ENCODE measurements at places on chromosomes 5 and 9.

- no peak for DNase-seq
Observed at GRCh38 chr9:110021891-110022290, 186.1 kb downstream of the C9orf152 start.

- no peak for DNase-seq
Observed at GRCh38 chr9:71754151-71754550, 14.2 kb downstream of the CEMIP2 start.

DNA sequence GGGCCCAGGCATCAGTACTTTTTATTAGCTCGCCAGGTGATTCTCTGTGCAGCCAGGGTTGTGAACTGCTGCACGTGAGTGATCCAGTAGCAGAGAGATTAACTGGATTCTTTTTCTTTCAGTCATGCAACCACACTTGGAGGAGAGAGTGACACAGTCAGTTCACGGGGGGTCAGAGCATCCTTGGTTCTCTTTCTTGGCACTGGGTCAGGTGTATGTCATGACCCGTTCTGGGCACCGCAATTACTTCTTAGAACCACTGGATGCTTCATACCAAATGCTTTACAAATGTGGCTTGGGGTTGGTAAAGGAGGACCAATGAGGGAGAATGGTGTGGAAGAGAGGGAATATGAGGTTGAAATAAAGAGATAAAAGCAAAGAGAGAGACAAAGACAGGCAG is 368.7 kb downstream of the MLLT3 start:
- no peak for DNase-seq

DNA sequence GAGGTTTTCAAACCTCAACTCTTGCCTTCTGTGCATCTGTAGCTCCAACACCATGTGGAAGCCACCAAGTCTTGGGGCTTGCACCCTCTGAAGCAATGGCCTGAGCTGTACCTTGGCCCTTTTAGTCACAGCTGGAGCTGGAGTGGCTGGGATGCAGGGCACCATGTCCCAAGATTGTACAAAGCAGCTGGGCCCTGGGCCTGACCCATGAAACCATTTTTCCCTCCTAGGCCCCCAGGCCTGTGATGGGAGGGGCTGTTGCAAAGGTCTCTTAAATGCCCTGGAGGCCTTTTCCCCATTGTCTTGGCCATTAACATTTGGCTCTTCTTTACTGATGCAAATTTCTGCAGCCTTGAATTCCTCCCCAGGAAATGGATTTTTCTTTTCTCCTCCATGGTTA is 11.8 kb upstream of the ENTREP1 start:
- DNase-seq: no peak

DNA sequence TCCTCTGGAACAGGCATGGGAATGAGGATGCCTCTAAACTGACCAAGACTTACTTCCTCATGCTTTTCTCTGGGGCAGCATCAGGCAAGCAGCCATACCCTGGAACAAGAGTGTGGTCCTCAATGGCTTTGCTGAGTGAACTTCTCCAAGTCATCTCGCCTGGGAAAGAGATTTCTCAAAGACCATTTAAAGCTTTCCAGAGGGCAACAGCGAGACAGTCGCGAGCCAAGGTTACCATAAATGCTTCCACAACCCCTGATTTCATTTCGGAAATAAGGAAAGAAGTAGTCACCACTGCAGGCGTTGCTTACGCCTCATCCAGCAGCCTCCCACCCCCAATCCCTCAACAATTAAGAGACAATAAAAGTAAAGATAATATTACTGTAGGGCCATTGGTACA is 1.1 kb upstream of the SNCAIP start:
- DNase-seq: no peak

GRCh38 chr5:31702712-31703111 is 63.8 kb downstream of the PDZD2 start:
- no peak for DNase-seq

DNA sequence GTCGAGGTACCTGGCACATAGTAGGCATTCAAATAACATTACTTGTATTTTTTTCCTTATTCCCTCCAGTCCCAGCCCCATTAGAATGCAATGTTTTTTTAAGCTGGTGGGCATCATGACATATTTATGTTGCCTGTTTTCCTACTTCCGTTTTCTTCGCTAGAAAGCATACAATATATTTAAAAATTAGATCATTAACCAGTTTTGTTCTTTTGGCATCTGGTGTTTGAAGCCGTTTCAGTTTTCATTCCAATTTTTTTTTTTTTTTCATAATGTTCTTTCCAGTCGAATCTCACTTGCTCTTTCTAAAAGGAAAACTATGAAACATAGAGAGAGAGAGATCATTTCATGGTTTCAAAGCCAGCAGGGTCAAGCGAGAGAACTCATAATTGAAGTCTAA is 228.3 kb upstream of the C9orf72 start:
- no peak for DNase-seq

GRCh38 chr5:97095318-97095732 is 47.1 kb downstream of the LIX1 start:
- no peak for DNase-seq

DNA sequence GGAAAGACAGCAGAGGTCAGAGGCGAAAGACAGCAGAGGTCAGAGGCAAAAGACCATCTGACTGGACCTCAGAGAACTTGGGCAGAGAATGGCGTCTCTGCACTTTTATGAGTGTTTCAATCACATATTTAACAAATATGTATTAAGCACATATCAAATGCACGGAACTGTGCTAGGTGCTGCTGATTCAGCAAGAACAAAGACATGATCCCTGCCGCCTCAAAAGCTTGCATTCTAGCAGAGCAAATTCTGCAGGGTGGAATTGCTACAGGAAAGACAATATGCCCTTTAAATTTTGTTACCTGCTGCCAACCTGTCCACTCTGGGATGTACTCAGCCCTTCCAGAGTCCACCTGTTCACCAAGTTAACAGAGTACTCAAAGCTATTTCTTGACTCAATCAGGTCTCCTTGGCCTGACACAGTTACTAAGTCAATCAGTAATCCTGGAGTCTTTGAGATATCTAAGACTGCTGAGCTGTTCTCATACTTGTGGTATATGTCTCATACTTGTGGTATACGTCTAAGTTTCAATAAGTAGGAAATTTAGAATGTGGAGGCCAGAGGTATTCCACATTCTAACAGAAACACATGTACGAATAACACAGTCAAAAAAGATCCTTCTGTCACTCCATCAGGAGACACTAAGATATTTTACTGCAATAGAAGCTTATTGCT is 131.8 kb downstream of the GNAQ start:
- DNase-seq: no peak

DNA sequence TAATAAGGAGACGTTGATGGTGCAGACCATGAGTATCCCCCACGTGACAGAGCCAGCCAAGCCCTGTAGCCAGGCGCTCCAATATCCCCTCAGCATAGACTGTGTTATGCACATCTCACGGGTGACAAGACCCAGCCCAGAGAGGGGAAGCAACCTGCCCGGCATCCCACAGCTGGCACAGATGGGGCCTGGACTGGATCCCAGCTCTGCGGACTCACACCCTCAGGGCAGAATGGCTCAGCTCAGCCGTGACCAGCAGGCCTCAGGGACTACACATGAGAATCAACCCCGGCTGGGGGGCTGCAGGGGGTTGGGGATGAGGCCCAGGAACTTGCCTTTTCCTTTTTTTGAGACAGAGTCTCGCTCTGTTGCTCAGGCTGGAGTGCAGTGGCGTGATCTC is 11.7 kb downstream of the FIBCD1 start:
- no peak for DNase-seq

- no peak for DNase-seq
Observed at GRCh38 chr9:75812141-75812540, 78.3 kb upstream of the PCSK5 start.

GRCh38 chr5:158023266-158023665 is 164.3 kb upstream of the CLINT1 start:
- DNase-seq: no peak

DNA sequence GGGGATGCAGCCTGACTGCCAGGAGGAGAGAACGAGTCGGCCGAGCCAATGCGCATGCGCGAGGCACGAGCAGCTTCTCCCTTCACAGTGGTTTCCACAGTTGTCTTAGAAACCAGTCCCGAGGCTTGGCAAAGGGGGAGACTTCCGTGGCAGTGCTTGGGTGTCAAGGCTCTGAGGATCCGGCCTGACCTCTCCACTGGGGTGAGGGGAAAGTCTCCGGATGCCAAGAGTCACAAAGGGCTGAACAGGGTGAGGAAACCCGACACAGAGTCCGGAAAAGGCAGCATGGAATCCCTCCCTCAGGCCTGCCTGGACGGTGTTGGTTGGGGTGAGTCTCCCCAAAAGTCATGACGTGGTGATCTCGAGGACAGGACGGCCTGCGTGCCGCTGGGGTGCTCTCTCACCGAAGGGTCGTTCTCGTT is 475.5 kb downstream of the SPATA31A7 start:
- DNase-seq: no peak

- DNase-seq: no peak
Observed at GRCh38 chr5:36723912-36724311, 117.5 kb downstream of the SLC1A3 start.

DNA sequence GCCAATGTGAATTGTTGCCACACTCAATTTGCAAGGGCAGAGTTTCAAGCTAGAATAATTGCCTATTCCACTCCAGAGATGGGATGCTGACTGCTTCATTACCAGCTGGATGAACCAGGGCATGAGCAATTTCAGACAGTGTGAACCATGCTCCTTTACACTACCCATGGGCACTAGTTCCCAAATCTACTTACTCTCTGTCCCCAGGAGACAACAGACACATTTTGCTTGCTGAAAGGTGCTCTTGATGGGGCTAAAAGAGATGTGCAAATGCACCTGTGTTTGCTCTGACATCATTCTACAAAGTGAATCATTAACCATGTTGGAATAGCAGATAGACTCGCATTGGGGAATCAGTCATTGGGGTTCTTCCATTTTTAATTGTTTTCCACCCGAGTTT is 522.3 kb upstream of the NUDT12 start:
- DNase-seq: no peak

GRCh38 chr9:128632066-128632465 is 24.6 kb downstream of the DYNC2I2 start:
- no peak for DNase-seq

DNA sequence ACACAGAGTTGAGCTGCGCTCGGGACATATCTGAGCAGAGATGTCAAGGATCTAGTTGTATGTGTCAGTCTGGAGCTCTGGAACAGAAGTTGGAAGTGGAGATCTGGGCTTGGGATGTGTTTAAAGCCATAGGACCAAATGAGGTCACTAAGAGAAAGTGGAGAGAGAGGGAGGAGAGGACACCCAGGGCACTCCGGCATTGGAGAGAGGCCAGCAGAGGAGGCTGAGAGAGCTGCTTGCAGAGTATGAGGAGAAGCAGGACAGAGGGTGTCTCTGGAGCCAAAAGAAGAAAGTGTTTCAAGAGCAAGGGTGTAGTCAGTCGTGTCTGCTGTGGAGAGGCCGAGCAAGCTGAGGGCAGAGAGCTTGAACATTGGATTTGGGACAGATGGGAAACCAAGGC is 34.7 kb downstream of the ARHGEF37 start:
- no peak for DNase-seq

- peak; percentile 30 for DNase-seq
Observed at GRCh38 chr9:130579738-130580463, 524 bp downstream of the FUBP3 start.

- DNase-seq: no peak
Observed at GRCh38 chr9:78306222-78307076, 9.5 kb downstream of the PSAT1 start.

DNA sequence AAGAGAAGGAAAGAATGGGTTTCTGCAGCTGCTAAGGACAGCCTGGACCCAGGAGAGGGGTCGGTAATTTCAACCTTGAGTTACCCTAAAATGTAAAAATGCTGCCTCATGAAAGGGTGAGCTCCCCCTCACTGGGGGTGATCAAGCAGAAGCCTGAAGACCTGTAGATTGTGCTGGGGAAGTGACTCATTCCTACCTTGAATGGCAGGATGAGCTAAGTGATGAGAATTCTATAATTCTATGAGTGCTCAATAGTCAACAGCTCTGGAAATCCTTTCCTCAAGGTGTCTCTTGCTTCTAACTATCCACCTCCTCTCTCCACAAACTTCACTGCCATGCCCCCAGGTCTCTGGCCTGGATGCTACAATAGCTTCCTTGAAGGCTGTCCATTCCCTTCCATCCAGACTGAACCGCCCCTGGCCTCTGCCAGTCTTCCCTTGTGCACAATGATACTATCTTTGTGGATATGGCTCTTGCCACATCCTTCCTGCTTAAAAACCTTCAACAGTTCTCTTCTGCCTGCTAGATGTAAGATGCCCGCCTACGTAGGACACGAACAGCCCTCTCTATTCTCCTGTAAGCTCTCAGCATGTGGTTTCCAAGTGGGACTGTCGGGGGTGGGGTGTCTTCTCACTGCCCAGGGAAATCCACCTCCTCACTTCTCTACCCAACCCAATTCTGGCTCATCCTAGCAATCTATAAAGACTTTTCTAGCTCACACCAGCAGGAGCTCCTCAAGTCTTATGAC is 50.6 kb downstream of the PTPN3 start:
- DNase-seq: no peak

All from 8988T (cell line).